Glomerular endothelial cell (primary cell): ENCODE measurements at places on chromosomes 3 and 15.

GRCh38 chr3:12578742-12579141 lies 21.9 kb downstream of the MKRN2 start:
- no peak for DNase-seq

DNA sequence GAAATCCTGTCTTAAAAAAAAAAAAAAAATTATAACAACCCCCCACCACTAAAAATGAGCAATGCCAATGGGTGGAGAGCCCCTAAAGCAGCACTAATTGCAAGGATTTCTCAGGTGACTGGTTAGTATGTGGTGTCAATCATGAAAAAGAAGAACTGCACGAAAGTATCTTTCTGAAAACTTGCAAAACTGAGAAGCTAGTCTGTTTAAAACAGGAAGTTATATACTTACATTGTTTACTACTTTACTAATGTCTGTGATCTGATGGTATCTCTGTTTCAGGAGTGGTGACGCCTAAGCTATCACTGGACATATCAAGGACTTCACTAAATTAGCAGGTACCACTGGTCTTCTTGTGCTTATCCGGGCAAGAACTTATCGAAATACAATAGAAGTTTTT lies at the start of gene CCR3:
Gene CCR3 (plus strand): TSS at position 341 of the 400 bp plus-strand sequence. CDS start 22,699 bp downstream, outside the sequence.
- DNase-seq: no peak

DNA sequence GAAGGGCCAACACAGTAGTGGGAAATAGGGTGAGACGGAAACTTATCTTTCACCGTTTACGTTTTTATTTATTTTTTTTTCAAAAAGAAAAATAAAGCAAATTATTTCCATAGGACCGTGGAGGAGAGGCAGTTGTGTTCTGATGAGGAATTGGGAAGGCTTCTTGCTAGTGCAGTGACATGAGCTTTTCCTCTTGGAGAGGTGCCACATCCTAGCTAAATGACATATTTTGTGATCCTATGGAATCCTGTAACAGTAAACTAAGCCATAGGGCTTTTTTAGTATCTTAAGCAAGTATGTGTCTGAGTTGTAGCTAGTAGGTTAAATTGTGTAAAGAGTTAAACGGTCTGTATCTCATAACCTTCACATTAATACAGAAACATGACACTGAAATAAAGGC lies 609.9 kb downstream of the RBMS3 start:
- DNase-seq: no peak

GRCh38 chr3:3305841-3306240 lies 126.3 kb upstream of the CRBN start:
- no peak for DNase-seq

GRCh38 chr15:29935296-29936004 lies 113.2 kb upstream of the TJP1 start:
- DNase-seq: no peak

DNA sequence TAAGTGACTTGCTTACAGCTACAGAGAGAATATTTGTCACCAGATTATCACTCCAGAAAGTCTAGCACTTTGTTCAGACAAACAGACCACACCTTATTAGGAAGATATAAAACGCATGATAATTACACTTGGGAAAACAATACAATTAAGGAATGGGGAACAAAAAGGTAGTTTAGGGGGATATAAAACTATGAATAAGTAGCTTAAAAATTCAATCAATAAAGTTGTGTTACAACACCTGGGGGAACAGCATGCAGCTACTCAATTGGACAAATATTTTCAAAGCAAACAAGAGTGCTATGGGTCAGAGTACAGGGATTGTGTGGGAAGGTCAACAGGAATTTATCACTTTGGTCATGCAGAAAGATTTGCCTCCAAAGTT lies 15.1 kb downstream of the CLDN1 start:
- no peak for DNase-seq

DNA sequence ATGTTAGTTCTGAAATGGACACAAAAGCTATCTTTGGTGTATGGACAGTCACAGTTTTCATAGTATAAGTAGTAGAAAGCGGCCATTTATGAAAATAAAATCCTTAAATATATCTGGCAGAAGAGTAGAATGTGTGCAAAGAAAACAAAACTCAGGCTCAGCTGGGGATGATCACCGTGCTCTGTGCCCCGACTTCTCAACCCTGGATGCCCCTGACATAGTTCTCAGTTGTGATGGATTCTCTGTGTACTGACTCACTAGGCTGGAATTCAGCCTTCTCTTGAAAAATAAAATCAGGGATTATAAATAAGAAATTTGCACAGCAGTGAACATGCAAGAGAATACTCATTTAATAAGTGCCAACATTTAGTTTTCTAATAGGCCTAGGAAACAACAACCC lies 925.1 kb upstream of the NR2F2 start:
- no peak for DNase-seq

DNA sequence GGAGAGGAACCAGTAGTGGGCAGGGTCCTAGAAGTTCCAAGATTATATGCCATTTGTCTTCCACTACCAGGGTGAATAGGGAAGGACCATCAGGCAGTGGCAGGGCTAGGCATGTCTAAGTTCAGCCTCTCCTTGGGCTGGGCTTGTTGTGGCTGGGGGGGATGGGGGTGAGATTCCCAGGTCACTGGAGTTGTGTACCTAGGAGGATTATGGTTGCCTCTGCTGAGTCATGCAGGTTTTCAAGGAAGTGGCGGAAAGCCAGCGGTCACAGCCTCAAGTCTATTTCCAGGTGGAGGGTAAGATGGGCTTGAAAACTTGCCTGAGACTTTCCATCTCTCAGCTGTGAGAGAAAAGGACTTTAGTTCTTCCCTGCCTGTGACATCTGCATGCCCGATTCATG lies 1407.1 kb downstream of the SI start:
- DNase-seq: no peak

DNA sequence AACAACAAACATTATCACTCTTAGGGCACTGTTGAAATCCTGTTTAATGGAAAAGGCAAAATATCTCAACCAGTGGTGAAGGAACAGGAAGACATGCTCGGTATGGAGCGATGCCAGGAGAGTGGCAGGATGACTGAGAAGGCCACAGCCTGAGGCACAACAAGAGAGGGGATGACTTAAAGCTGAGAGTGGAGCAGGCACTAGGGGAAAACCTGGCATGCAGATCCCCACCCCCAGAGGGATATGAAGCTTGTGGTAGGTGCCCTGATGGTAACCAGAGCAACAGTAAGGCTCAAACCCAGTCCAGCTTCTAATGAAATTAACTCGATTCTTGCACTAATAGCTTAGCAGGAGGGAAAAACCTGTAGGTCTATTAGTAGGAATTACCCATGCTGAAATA lies 40.4 kb downstream of the LYSMD4 start:
- no peak for DNase-seq

GRCh38 chr3:198097048-198097447 lies 137.0 kb downstream of the LMLN start:
- DNase-seq: no peak

DNA sequence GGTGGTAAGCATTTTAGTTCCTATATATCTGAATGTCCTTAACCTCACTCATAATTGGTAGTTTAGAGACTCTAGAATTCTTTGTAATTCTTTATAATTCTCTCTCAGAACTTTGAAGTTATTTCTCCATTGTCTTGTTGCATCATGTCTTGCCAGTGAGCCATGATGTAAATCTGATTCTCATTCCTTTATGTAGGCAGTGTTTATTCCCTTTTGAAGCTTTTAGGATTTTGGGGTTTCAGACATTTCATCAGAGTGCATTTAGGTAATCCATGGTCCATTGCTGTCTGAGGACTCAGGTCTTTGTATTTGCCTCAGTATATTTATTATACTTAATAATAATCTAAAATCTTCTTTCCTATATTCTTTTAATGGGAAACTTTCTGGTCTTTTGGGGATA lies 20.6 kb downstream of the CMC1 start:
- no peak for DNase-seq

DNA sequence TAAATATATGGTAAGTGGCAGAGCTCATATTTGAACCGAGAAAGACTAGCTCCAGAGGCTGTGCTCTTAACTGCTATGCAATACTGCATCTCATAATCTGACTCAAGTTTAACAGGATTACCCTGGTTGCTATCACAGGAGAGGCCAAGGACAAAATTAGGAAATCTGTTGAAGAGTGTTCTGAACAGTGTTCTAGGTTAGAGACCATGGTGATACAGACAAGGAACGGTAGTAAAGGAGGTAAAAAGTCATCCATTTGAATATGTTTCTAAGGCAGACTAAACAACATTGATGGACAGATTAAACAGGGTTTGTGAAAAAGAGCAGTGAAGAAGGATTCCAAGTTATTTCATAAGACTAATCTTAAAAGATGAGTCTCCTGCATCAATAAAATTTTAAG lies 22.1 kb downstream of the PLOD2 start:
- no peak for DNase-seq

- DNase-seq: no peak
Observed at GRCh38 chr3:185150561-185150960, 2.3 kb downstream of the C3orf70 start.

- no peak for DNase-seq
Observed at GRCh38 chr3:141686466-141687291, 51.4 kb upstream of the RNF7 start.

DNA sequence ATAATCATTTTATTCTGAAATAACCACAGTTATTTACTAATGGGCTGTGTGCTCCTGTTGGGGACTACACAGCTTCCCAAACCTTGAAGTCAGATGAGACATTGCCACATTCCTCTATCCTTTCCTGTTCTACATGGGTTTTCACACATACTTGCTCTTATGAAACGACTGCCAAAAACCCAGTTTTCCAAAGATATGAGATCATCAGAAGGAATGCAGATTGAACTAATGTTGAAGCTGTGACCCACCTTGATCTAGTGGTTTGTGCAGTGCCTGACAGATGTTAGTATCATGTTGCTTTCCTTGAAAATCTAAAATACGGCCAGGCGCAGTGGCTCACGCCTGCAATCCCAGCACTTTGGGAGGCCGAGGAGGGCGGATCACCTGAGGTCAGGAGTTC lies 144.6 kb downstream of the VGLL4 start:
- DNase-seq: no peak

DNA sequence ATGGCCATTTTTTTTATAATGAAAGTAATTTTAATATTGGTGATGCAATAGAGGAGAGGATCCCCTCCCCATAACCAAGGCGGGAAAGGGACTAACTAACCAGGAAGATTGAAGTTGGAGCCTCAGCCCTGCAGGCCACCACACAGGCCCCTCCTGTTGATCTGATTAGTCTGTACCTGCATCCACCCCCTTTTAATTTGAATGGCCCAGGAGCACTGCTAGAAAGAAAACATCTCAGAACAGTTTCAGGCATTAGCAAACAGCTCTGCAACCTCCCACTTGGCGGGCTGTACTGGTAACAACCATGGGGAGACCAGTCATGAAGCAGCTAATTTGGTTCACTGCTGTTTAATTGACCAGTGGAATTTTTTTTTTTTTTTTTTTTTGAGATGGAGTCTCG lies 10.3 kb downstream of the CAV3 start:
- DNase-seq: no peak

- DNase-seq: no peak
Observed at GRCh38 chr3:156017352-156018030, 102.9 kb upstream of the KCNAB1 start.

- DNase-seq: no peak
Observed at GRCh38 chr3:67723863-67724262, 69.5 kb upstream of the SUCLG2 start.

DNA sequence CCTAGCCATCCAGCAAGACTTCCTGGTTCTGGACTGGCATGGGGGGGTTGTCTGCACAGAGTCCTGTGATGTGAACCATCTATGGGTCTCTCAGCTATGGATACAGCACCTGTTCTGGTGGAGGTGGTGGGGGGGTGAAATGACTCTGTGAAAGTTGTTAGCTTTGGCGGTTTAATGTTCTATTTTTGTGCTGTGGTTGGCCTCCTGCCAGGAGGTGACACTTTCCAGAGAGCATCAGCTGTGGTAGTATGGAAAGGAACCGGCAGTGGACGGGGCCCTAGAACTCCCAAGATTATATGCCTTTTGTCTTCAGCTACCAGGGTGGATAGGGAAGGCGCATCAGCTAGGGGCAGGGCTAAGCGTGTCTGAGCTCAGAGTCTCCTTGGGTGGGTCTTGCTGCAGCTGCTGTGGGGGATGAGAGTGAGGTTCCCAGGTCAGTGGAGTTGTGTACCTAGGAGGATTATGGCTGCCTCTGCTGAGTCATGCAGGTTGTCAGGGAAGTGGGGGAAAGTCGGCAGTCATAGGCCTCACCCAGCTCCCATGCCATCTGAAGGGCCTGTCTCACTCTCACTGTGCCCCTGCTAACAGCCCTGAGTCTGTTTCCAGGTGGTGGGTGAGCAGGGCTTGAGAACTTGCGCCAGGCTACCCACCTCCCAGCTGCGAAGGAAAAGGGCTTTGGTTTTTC lies 7.1 kb upstream of the LARS2 start:
- no peak for DNase-seq

- no peak for DNase-seq
Observed at GRCh38 chr3:58563386-58564035, 13.7 kb downstream of the FAM107A start.

DNA sequence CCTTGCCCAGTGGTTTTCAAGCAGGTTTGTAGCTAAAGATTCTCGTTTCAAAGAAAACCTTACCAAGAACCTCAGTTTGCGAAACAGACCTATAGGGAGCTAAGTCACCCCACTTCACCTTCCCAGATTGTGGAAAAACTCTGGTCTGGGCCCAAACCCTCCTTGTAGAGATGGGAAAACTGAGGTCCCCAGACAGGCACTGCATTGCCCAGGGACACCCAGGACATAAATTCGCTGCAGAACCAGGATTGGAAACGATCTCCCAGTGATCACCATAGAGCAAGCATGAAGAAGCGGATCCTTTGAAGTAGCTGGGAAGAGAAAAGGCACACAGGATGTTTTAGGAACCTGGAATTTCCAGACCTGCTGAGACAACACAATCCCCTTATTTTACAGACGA lies 85.6 kb upstream of the PIAS1 start:
- DNase-seq: no peak

DNA sequence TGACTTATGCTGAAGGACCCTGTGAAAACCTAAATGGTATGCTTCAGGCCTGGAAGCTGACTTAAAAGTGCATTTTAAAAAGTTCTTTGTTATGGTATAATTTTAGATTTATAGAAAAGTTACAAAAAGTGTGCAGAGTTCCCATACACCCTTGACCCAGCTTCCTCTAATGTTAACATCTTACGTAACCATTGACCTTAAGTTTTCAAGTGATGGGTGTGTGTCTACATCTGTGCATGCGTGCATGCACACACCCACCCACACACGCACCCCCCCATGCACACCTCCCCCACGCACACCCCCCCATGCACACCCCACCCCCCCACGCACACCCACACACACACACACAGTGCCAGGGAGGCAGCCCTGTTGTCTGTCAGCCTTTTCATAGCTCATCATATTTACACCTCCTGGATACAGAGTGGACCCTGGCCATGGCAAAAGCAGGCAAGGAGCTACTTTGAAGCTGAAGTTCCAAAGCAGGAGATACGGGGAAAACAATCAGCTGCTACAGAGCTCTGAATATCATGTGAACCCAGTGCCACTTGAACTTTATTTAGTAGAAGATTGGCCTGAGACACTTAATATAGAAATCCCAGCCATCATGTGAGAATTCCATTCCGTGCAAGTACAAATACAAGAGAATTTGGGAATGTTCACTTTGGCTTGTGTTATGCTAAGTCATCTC lies 30.0 kb upstream of the TRAK1 start:
- no peak for DNase-seq

DNA sequence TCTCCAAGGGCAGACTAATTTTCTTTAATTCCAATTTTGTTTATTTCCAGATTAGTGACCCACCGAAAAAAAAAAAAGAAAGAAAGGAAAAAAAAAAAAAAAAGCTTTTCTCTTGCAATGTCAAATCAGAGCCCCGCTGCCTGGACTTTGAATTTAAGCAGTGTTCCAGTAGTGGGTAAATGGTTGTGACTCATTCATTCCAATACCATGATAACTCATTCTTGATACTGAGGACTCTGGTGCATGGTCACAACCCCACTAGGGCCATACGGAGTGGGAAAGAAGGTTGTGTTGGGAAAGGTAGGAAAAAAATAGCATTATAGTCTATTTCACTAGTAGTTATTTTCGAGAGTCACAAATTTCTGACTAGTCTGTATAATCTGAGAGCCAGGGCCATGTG lies 59.1 kb upstream of the COL8A1 start:
- DNase-seq: no peak
